ENCODE measurements at places on chromosomes 2 and 18.

DNA sequence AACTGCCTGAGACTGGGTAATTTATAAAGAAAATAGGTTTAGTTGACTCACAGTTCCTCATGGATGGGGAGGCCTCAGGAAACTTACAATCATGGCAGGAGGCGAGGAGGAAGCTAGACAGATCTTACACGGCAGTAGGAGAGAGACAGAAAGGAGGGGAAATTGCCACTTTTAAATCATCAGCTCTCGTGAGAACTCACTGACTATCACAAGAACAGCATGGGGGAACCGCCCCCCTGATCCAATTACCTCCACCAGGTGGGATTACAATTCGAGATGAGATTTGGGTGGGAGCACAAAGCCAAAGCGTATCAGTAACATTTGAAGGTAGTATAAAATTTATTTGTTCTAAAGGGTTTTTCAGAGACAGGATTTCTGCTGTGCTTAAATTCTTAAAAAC is 5.4 kb downstream of the GALM start:
- no peak for DNase-seq

- no peak for DNase-seq
Measured at GRCh38 chr18:23703057-23703986, 14.1 kb downstream of the LAMA3 start.

GRCh38 chr18:43148231-43148630 is 32.7 kb upstream of the RIT2 start:
- DNase-seq: no peak

DNA sequence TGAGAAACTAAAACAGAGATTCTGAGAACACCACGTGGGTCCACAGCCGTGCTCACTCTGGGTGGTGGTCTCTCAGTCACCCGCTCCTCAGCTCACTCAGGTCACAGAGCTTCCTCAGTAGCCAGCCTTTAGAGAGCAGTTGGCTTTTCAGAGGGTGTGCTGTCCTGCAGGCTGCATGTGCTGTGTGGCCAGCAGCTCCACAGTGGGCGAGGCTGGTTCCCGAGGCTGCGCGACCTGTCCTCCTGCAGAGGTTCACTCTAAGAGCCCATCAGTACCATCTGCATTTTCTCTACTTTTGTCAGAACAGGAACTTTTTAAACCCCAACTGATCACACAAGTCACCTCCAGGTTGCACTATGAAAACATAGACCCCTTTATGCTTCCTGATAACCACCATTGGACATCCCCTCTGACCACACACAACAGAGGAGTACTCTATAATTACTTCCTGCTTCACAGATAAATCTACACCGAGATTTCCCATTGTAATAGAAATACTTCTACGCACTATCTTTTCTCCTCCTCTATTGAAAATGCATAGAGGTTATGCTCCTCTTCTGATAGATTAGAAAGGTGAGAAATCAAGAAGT is 93.1 kb downstream of the GYPC start:
- DNase-seq: no peak
